Thymus (tissue), 14 donors: ENCODE measurements at places on chromosomes 3 and 15. TPM values are rescaled to one million over a fixed set of nuclear protein-coding genes. Genes with fewer than 3 reads are reported as not detected.

- H3K36me3 ChIP-seq: no peaks in the 10 kb centered on the region
- H3K4me3 ChIP-seq: no peak overlapping the region
- no peak for DNase-seq
- H3K27me3 ChIP-seq: no peaks in the 10 kb centered on the region
- no peak overlapping the region for H3K27ac ChIP-seq
- H3K4me1 ChIP-seq: no peaks in the 10 kb centered on the region
Measured at GRCh38 chr15:97129674-97130073, 799.2 kb downstream of the NR2F2 start.

DNA sequence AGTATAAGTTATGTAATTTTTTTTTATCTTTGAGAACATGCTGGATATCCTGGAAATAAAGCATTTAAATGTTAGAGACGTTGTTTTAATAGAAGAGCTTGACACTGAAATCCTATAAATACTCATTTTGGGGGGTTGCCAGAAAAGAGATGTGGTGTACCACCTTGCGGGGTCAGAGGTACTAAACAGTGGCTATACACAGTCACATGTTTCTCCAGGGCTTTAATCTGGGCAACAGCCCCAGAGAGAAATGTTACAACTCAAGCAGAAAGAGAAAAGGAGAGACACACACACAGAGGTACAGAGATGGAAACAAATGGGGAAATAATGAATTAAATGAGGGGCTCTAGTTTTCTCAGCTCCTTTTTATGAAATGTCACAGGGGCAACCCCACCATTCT, 113.8 kb downstream of the SENP2 start:
- no peak overlapping the region for H3K4me3 ChIP-seq
- H3K27ac ChIP-seq: no peak overlapping the region
- no peaks in the 10 kb centered on the region for H3K27me3 ChIP-seq
- peaks cover 8% of the 10 kb centered on the region for H3K4me1 ChIP-seq

DNA sequence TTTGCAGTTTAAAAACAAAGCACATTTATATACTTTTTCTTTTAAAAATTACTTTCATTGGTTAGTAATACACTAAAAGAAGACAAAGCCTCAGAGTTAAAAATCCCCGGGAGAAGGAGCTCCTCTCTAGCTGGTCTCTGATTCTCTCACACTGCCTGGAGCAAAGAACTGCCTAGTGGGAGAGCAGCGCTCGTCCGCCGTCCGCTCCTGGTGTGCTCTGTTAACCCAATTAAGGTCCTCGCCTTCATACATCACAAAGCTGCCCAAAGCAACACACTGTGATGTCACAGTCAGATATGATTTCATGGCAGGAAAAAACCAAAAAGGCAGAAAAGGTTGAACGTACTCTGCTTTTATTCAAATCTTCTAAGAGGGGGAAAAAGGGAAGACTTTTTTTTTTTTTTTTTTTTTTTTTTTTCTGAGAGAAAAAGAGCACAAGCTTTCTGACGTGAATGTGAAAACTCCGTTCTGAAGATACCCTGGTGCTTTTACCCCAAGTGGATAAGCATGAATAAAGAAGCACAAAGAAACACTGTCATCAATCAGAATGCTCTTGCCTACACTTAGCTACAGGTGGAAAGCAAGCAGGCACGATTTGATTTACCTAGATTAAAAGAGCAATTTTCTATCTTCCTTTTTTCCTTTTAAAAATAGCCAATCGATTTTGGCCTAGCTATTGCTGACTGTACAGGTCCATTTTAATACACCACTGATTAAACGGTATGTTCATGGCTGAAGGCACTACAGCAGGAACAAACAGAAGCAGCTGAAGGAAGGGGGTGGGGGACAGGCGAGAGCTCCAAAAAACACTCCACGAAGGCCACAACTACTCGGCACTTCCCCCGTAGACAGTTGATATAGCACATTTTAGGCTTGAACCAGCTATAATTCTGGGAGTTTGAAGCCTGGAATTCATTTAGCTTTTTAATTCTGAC, 115.2 kb downstream of the TIGIT start:
- H3K4me1 ChIP-seq: no peaks in the 10 kb centered on the region
- H3K27ac ChIP-seq: no peak overlapping the region
- H3K27me3 ChIP-seq: no peaks in the 10 kb centered on the region
- no peak overlapping the region for H3K4me3 ChIP-seq
- no peak for DNase-seq

- H3K4me3 ChIP-seq: no peak overlapping the region
- no peaks in the 10 kb centered on the region for H3K4me1 ChIP-seq
- H3K36me3 ChIP-seq: no peaks in the 10 kb centered on the region
- DNase-seq: no peak
- no peaks in the 10 kb centered on the region for H3K27me3 ChIP-seq
- H3K27ac ChIP-seq: no peak overlapping the region
Measured at GRCh38 chr3:13103416-13104058, 30.3 kb upstream of the IQSEC1 start.

TEX55 gene
- total RNA-seq: not detected

C3orf85 gene
- total RNA-seq: not detected

FES gene
- 8.3 TPM for total RNA-seq

DNA sequence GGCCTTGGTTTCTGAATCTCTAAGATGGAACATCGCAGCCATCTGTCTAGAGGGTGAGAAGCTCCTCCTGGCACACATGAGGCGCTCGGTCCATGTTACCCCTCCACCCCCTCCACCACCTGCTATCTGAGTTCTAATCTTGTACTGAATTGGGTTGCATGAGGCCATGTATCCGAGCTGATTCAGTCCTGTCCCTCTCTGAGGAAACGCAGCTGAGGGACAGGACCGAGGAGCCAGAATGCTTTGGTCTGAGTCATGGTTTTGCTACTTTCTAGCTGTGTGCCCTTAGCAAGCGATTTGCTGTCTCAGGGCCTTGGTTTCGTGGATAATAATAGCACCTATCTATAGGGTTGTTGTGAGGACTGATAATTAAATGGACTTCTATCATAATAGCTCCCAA, 87.8 kb upstream of the SEC13 start:
- H3K4me3 ChIP-seq: no peak overlapping the region
- DNase-seq: no peak
- no peaks in the 10 kb centered on the region for H3K27me3 ChIP-seq
- no peaks in the 10 kb centered on the region for H3K4me1 ChIP-seq
- no peaks in the 10 kb centered on the region for H3K36me3 ChIP-seq

DNA sequence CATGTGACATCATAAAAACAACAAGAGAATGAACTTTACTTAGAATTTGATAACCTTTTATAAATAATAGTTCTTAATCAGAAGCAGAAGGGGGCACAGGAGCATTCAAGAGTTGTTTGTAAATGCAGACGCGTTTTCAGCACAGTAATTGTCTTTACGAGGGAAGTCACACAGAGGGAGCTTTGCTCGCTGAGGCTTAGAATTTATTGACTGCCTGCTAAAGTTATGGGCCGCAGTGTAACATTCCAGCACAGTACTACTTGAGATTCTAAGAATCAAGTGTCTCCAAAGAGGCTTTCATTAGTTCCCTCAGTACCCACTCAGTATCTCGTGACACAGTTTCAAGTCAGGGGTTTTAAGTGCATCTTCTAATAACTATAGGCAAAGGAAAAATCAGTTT, 288.7 kb downstream of the NR2F2 start:
- H3K4me3 ChIP-seq: no peak overlapping the region
- H3K27ac ChIP-seq: no peak overlapping the region
- H3K27me3 ChIP-seq: no peaks in the 10 kb centered on the region
- no peak for DNase-seq
- no peaks in the 10 kb centered on the region for H3K4me1 ChIP-seq

GRCh38 chr3:50628601-50629000, 11.7 kb downstream of the MAPKAPK3 start:
- H3K4me3 ChIP-seq: no peak overlapping the region
- peaks cover 9% of the 10 kb centered on the region for H3K36me3 ChIP-seq
- peak overlapping the region; percentile 11 for H3K27ac ChIP-seq
- no peaks in the 10 kb centered on the region for H3K27me3 ChIP-seq
- peaks cover 94% of the 10 kb centered on the region for H3K4me1 ChIP-seq
- DNase-seq: no peak

SH2D7 gene
- 0.05 TPM for total RNA-seq

DNA sequence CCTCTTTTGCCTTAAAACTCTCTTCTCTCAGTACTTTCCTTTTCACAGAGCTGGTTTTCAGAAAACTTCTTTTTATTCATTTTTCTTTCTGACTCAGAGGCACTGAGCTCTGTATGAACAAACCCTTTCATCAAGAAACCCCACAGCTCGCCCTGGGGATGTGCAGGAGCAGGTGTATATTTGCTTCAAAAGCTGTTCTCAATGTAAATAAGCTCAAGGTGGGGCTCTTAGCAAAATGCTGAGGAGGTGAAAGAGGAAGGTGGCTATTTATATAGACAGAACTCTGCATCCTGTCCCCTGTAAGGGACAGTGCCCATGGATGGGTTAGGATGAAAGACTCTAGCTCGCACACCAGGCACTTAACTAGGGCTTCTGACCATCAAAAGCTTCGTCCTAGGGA, 302.0 kb downstream of the WDR72 start:
- H3K4me1 ChIP-seq: no peaks in the 10 kb centered on the region
- H3K27ac ChIP-seq: no peak overlapping the region
- H3K36me3 ChIP-seq: no peaks in the 10 kb centered on the region
- H3K27me3 ChIP-seq: no peaks in the 10 kb centered on the region
- H3K4me3 ChIP-seq: no peak overlapping the region
- no peak for DNase-seq

DNA sequence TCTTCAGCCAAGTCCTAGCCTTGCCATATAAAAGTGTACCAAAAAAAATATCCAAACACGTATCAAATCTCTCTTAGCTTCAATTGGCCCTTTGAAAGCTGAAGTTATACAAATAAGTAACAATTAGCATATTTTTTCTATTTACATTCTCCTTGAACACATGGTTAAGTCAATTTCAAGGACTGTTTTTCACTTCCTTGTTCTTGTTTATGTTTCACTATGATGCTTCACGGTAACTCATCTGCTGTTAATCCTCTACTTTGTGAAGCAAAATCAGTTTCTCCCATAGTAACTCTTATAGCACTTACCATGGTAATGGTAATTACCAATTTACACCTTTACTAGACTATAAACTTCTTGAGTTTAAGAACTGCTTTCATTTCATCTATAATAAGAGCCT, 10.6 kb upstream of the SPRED1 start:
- H3K36me3 ChIP-seq: no peaks in the 10 kb centered on the region
- H3K27ac ChIP-seq: no peak overlapping the region
- DNase-seq: no peak

- H3K27me3 ChIP-seq: no peaks in the 10 kb centered on the region
- H3K4me3 ChIP-seq: no peak overlapping the region
- H3K36me3 ChIP-seq: no peaks in the 10 kb centered on the region
- H3K4me1 ChIP-seq: no peaks in the 10 kb centered on the region
Measured at GRCh38 chr15:36358523-36358922, 220.9 kb upstream of the CDIN1 start.
